Skeletal muscle cell (primary cell): ENCODE measurements at places on chromosomes 1 and 21.

- no peak for DNase-seq
These were observed 544.7 kb downstream of the NPHP4 start for GRCh38 chr1:5447503-5447960.

GRCh38 chr1:79633456-79633855, 626.9 kb upstream of the ADGRL4 start:
- DNase-seq, result peak; percentile 56

GRCh38 chr1:113519556-113519955, 129.2 kb downstream of the MAGI3 start:
- no peak for DNase-seq

DNA sequence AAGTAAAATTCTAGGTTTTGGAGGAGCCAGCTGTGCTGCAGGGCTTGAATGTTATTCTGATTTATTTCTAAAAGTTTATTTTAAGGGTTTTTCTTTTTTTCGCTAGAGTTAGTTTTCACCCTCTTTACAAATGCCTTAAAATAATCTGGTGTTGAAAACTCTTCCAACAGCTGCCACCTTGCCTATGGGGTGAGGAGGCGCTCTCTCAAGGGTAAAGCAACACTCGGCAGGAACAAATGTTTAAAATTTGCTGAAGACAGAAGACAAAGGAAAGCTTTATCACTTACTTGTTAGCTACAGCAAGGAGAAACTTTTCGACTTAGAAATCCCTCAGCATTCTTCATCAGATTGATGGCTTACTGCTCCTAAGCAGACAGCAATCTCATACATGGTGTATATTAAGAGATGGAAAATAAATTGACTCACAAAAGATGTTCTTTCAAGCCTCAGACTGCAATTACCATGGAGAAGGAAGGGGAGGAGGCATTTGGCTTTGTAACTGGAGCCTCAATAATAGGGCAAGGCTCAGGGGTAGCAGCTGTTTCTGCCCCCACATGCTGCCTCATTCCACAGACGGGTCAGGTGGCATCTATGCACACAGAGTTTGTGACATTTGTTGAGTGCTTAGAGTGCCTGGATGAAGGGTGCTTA, 79.8 kb upstream of the RALGPS2 start:
- no peak for DNase-seq

GRCh38 chr21:44416193-44416592, 39.1 kb upstream of the LRRC3 start:
- no peak for DNase-seq

- DNase-seq, result no peak
These were observed 35.0 kb downstream of the C21orf91 start for GRCh38 chr21:17784180-17784598.

DNA sequence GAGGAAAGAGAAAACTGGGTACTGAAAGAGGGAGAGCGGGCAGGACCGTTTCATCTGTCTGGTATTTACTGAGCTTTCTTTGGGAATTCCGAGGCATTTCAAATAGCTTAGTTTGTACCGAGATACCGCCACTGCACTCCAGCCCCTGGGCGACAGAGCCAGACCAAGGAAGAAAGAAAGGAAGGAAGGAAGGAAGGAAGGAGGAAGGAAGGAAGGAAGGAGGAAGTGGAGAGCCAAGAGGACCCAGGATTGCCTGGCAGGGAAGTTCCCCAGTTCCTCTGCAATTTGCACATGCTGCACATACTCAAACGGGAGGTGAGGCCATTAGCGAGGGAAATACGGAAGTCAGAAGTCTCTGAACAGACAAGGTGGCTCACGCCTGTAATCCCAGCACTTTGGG, 961 bp upstream of the FUCA1 start:
- no peak for DNase-seq

- no peak for DNase-seq
These were observed at the start of gene EDN2 for GRCh38 chr1:41484402-41485241. TSS of gene EDN2 (minus strand) at chr1:41484683. CDS start at chr1:41484601, 82 bp downstream.

GRCh38 chr1:15128520-15129313, 24.8 kb upstream of the TMEM51 start:
- no peak for DNase-seq
